ENCODE measurements at places on chromosomes 2 and 18. TPM values are rescaled to one million over a fixed set of nuclear protein-coding genes. Genes with fewer than 3 reads are reported as not detected.

The OSR1 gene
- not detected for total RNA-seq

The MRPL33 gene
- total RNA-seq = 49.7 TPM

The RIT2 gene
- not detected for total RNA-seq

The SCN9A gene
- 0.52 TPM for total RNA-seq

The ICOS gene
- 52.0 TPM for total RNA-seq

The CD8B2 gene
- not detected for total RNA-seq

The PUM2 gene
- total RNA-seq = 131 TPM

The FOXD4L1 gene
- 0.25 TPM for total RNA-seq

The DSC2 gene
- total RNA-seq = not detected

The COLEC12 gene
- total RNA-seq = not detected

The PSMA8 gene
- 0.89 TPM for total RNA-seq

The CHST9 gene
- not detected for total RNA-seq

The REG3G gene
- total RNA-seq = not detected

The MGAT4A gene
- total RNA-seq = 93.9 TPM

The GALR1 gene
- total RNA-seq = not detected

The CCDC148 gene
- 0.15 TPM for total RNA-seq

The NR4A2 gene
- total RNA-seq = 1.7 TPM

- DNase-seq = no peak
Observed at GRCh38 chr2:127083819-127084503, 23.0 kb downstream of the BIN1 start.

GRCh38 chr2:46230115-46230571 is 67.1 kb upstream of the EPAS1 start:
- peak; percentile 10 for DNase-seq

DNA sequence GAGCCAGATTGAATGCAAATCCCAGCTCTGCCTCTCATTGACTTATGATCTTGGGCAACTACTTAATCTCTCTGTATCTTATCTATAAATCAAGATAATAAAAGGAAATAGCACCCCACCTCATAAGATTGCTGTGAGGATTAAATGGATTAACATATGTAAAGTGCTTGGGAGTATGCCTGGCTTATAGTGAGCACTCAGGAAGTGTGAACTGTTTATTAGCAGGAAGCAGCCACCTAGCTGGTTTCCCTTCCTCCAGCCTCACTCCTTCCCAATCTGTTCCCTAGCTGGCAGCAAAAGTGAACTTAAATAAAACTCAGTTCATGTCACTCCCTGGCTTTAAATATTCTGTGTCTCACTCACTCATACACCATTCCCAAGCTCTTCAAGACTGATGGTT is 526.6 kb upstream of the PKDCC start:
- no peak for DNase-seq

- DNase-seq = no peak
Observed at GRCh38 chr18:43863180-43863579, 585.9 kb upstream of the SYT4 start.

- DNase-seq = no peak
Observed at GRCh38 chr2:3610415-3610814, 15.5 kb downstream of the COLEC11 start.

- no peak for DNase-seq
Observed at GRCh38 chr2:214730800-214731407, 78.6 kb downstream of the BARD1 start.

- DNase-seq = no peak
Observed at GRCh38 chr18:28922936-28923335, 746.0 kb upstream of the CDH2 start.

DNA sequence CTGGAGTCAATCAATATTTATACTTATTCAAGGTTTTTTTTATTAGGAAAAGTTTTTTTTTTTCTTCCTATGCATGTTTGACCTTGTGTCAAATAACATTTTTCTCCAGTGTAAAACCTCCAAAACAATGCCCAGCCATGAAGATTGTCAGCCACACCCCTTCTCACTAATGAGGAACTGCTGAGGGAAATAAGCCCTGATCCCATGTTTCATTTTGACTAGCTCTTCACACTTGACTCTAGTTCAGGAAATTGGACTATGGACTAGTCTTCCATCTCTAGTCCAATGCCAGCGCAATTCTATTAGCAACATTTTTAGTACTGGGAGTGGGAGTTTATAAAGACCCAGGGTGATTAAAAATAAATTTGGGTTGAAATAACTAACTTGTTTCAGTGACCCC is 275.6 kb upstream of the CXCR4 start:
- no peak for DNase-seq

GRCh38 chr2:38122344-38122743 is 46.4 kb upstream of the CYP1B1 start:
- no peak for DNase-seq

GRCh38 chr2:237315170-237315828 is 98.7 kb downstream of the COL6A3 start:
- no peak for DNase-seq

- no peak for DNase-seq
Observed at GRCh38 chr2:95087379-95087778, 34.2 kb downstream of the MRPS5 start.

- no peak for DNase-seq
Observed at GRCh38 chr2:39431592-39432316, 5.3 kb downstream of the MAP4K3 start.

DNA sequence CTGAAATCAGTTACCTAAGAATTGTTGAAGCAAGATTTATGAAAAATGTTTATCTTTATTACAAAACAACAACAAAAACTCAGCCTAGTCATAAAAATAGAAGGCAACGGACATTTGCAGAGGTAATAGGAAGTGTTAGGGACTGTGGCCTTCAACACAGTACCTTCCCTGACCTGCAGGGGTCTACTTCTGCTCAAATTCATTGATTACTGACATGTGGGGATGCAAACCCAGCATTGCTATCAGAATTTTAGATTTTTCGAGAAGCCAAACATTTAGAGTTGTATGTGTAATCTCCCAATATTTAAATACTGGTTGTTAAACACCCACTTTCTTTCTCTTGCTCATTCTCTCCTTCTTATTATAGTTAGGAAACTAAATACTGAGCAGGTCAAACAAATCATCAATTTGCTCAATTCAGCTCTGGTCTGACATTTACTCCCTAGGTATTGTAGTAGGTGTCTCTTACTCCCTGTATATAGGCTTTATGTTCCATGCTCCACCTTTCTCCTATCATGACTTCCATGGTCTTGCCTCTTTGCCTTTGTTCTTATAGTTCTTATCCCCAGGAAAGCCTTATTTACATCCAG is 198.5 kb downstream of the UBE2E3 start:
- DNase-seq = peak; percentile 26

- DNase-seq = no peak
Observed at GRCh38 chr18:45106331-45106774, 425.7 kb downstream of the SETBP1 start.

DNA sequence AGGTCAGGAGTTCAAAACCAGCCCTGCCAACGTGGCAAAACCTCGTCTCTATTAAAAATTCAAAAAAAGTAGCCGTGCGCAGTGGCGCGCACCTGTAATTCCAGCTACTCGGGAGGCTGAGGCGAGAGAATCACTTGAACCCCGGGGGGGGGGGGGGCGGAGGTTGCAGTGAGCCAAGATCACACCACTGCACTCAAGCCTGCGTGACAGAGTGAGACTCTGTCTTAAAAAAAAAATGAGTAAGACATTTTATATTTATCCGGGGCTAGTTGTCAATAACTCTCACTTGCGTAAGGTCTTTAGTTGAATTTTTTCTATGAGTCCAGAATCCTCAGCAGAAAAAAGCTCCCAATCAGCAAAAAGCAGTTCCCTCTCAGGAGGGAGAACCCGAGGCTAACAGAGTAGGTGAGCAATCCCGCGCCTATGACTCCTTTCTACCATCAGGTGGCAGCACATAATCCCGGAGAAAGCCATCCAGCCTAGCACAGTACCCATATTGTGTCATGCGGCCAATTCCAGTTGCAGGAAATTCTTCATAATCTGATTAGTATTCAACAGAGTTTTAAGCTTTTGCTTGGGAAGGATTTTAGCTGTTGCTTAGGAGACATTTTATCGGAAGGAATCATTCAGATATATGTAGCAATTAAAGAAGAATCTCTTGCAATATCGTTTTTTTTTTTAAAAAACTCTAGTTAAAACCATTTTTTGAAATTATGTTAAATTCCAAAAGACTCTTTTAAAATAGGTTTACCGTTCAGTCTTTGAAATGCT is 11.9 kb upstream of the CRYGA start:
- peak; percentile 63 for DNase-seq

GRCh38 chr2:226800941-226801784 is 1.5 kb upstream of the IRS1 start:
- peak; percentile 70 for DNase-seq

DNA sequence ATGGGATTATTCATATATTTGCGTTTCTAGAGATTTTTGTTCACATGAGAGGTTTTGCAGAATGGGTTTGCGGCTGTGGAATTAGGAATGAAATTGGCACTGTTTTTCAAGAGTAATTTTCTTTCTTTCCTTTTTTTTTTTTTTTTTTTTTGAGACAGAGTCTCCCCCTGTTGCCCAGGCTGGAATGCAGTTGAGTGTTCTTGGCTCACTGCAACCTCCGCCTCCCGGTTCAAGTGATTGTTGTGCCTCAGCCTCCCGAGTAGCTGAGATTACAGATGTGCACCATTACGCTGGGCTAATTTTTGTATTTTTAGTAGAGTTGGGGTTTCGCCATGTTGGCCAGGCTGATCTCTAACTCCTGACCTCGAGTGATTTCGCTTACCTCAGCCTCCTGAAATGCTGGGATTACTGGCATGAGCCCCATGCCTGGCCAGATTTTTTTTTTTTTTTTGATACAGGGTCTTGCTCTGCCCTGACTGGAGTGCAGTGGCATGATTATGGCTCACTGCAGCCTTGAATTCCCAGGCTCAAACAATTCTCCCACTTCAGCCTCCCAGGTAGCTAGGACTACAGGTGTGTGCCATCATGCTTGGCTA is 65.3 kb downstream of the MIB1 start:
- no peak for DNase-seq

DNA sequence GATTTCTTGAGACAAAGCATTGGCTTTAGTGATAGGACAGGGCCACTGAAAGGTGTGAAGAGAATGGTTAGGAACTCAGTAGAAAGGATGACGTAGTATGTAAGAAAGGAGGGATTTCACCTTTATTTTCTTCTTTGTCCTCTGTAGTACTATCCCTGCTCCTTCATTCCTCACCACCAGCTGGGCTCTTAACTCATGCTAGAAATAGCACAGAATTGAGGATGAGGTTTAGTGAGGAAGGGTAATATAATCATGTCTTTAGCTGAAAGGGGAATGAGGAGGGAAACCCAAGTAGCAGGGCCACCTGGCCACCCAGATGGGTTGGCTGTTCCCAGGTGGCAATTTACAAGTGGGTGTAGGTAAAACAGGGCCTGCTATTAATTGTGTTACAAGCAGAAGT is 15.2 kb downstream of the ACVR2A start:
- DNase-seq = no peak

- DNase-seq = no peak
Observed at GRCh38 chr2:201279079-201279478, 18.7 kb downstream of the CASP8 start.

- no peak for DNase-seq
Observed at GRCh38 chr2:223465793-223466192, 136.4 kb downstream of the SCG2 start.

- DNase-seq = peak; percentile 53
Observed at GRCh38 chr18:51051105-51051712, 21.2 kb downstream of the SMAD4 start.

DNA sequence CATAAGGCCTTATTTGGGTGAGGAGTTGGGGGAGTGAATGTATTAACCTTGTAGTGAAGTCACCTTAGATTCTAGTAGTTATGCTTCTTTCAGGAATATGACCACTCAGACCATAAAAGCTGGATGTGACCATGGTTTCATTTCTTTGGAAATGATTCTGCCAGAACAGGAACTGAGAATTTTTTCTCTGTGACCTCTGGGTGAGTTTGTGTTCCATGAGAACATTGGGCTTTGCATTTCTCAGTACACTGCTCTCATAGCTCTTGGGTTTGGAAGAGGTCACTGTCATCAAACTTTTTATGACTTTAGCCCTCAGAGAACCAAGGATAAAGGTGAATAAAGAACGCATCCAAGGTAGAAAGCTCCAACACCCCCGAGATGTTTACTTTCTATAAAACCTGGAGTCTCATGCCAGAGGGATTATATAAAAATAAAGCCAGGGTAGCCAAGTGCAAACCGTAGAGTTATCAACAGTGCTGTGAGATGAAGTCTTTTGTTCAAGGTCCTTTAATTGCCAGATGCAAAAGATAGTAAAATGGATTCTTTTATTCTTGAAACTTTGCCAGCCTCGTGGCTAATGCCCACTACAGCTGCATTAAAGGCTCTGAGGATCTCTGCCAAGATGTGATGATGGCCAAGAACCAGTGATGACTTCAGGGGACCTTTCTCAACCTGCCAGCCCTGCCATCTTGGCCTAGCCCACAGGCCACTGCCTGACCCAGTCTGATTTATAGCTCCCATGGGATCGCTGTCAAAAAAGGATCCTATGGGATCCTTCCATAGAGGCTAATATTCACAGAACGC is 27.8 kb upstream of the MAT2A start:
- no peak for DNase-seq

Data from activated CD4-positive, alpha-beta T cell treated with anti-CD3 and anti-CD28 coated beads, Interleukin-2, amount 10 ng/mL, durations not matched to agents 7 days and 5 days (primary cell).